H9 (cell line): ENCODE measurements at places on chromosomes 13 and 19. TPM values are rescaled to one million over a fixed set of nuclear protein-coding genes. Genes with fewer than 3 reads are reported as not detected.

The EPN1 gene
- total RNA-seq: 158 and 159 TPM in 2 replicates

The CCDC194 gene
- 0.68 and 0.75 TPM in 2 replicates for total RNA-seq

The TEX29 gene
- total RNA-seq: 0.33 TPM in 1 of 2 replicates, not detected in the other

The NCAN gene
- 1.5 and 1.6 TPM in 2 replicates for total RNA-seq

The KANK3 gene
- total RNA-seq: 5.3 and 7.7 TPM in 2 replicates

The ZNF541 gene
- total RNA-seq: not detected in 2 replicates

The PEG3 gene
- not detected in 2 replicates for total RNA-seq

The CFAP97D2 gene
- not detected in 2 replicates for total RNA-seq

The SMIM44 gene
- not detected in 2 replicates for total RNA-seq

The CLN5 gene
- total RNA-seq: 8.3 and 10.1 TPM in 2 replicates
